ENCODE measurements at places on chromosomes 6 and 20.

- no peak for DNase-seq
Measured at GRCh38 chr6:13282393-13283069, 45.8 kb downstream of the TBC1D7 start.

DNA sequence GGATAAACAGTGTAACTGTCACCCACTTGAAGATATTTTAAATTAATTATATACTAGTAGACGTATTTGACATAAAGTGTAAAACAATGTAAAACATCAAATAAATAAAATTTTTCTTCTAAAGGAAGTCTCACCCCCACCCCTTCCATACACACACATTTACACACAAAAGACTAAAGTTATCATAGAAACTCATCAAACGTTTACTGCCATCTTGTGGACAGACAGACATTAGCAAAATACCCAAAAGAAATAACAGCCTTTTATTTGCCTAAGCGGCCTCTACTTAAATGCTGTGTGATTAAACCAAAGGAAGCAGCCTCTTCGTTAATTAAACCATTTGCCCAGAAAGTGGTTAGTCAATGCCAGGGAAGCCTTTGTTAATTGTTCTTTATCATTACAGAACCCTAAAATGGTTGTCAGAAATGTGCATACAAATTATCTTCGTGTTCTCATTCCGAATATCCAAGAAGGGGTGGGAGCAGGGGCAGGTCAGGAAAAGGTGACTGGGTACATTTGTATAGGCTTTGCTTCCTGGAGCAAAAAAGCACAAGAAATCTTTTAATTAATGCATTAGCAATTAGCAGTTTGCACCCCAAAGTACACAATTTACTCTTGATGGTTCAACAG, 176.2 kb upstream of the SASH1 start:
- no peak for DNase-seq

- no peak for DNase-seq
Measured at GRCh38 chr6:18477301-18477941, 90.3 kb downstream of the RNF144B start.

GRCh38 chr20:574297-574942, 30.8 kb upstream of the CSNK2A1 start:
- DNase-seq, result no peak

- DNase-seq, result no peak
Measured at GRCh38 chr20:23928788-23929187, 49.2 kb upstream of the CST5 start.

GRCh38 chr20:25217161-25218108, 21.9 kb downstream of the ENTPD6 start:
- DNase-seq, result no peak

DNA sequence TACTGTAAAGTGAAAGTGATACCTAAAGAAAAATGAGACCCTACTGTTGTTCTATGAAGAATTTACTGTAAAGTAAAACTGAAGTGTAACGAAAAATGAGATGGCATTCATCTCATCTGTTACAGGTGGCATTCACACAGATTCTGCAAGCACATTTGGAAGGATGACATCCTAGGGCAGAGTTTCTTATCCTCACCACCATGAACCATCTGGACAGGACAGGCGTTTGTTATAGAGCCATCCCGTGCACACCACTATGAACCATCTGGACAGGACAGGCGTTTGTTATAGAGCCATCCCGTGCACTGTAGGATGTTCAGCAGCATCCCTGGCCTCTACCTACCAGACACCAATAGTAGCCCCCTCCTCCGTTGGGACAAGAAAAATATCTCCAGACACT, 294.8 kb downstream of the GMDS start:
- no peak for DNase-seq
